ENCODE measurements at places on chromosomes 2 and 18.

- no peak for DNase-seq
These were observed 258.2 kb downstream of the IKZF2 start for GRCh38 chr2:212893216-212893615.

- DNase-seq, result no peak
These were observed 232.5 kb downstream of the PTGR3 start for GRCh38 chr18:74976331-74976909.

DNA sequence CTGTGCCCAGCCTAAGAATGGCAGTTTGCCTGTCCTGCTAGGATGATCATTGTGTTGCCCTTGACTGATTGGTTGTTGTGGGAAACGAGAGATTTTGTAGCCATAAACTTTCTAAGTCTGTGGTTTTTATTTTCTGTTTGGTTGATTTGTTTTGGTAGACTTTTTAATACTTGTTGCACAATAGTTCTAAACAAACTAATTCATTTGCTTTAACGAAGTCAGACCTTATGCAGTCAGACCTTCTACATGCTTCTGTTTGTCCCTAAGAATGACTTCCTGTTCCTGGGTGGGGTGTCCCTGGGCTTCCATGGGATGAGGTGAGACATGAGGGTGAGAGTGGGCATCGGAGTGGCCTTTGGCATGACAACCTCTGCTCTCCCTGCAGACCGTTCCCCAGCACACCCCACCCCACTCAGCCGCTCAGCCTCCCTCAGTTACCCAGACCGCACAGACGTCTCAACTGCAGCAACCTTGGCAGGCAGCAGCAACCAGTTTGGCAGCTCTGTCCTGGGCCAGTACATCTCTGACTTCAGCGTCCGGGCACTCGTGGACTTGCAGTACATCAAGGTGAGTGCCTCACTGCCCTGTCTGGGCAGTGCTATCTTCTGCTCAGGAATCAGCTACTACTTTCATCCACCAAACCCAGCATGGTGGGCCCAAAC lies 7.8 kb upstream of the CNNM3 start:
- DNase-seq, result no peak

DNA sequence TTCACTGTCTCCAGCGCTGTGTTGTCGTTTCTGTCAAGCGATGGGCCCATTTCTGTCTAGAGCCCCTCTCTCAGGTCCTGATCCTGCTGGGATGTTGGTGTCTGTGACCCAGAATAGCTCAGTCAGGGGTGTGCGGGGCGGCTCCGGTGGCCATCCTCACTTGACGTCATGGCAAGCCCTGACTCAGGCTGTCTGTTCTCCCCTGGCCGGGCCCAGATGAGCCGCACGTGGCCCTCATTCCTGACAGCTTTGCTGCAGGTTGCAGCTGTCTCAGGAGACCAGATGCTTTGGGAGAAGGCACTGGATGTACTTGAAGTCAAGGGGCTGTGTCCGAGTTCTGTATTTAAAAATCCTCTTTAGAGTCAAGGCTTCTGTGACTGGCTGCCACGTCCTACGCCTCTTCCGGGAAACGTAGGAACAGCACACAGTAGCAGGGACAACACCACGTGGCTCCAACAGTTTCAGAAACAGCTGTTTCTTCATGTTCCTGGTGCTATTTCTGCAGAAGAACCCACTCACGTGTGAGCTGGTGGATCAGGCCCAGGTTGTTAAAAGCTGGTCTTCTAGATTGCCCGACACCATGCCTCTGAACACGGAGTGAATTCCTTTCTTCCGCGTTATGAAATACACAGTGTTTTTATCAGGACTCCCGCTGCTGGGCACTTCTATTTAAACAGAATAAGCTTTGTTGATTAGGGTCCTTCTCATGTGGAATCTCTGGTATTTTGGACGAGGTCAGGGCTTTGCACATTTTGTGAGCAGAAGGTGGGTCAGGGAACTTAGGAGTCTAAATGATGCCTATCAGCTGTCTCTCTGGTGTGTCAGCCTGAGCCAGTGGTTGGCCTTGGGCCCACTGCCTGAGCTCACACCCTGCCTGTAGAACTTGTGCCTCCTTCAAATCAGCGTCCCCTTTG lies 28.3 kb upstream of the NTSR2 start:
- DNase-seq, result no peak

- DNase-seq, result no peak
These were observed 324.2 kb downstream of the LNPK start for GRCh38 chr2:175677880-175678279.
